ENCODE measurements at places on chromosomes 1 and 21. TPM values are rescaled to one million over a fixed set of nuclear protein-coding genes. Genes with fewer than 3 reads are reported as not detected.

Gene KRTAP19-3
- not detected for polyA plus RNA-seq

Gene PROK1
- polyA plus RNA-seq, result not detected

Gene ACP6
- polyA plus RNA-seq, result 3.4 TPM

Gene CD1B
- not detected for polyA plus RNA-seq

Gene FMO1
- polyA plus RNA-seq, result 1.6 TPM
